CD8-positive, alpha-beta T cell (primary cell): ENCODE measurements at places on chromosomes 3 and 15. TPM values are rescaled to one million over a fixed set of nuclear protein-coding genes. Genes with fewer than 3 reads are reported as not detected.
A peak's percentile ranks its signal among the peaks of the same experiment; 100 is the strongest.

PTH1R gene
- not detected for total RNA-seq

- no peak for DNase-seq
Measured at GRCh38 chr3:47313341-47314055, 30.8 kb downstream of the KLHL18 start.

DNA sequence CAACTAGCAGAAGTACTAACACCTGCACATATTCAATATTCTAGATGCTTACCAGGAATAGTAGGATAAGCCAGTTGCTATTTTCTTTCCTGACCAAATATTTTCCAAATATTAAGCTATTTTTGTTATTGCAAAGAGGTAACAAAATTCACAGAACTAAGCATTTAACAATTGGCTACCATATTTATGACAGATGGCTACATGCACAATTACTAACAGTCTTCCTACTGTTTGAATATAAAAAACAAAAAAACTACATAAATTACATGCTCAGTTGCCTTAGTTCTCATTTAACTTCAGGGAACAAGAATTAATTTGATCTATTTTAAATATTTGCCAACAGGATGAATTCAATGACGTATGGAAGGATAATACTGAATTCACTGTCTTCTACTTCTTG, 36.2 kb downstream of the CFAP20DC start:
- DNase-seq = no peak

DNA sequence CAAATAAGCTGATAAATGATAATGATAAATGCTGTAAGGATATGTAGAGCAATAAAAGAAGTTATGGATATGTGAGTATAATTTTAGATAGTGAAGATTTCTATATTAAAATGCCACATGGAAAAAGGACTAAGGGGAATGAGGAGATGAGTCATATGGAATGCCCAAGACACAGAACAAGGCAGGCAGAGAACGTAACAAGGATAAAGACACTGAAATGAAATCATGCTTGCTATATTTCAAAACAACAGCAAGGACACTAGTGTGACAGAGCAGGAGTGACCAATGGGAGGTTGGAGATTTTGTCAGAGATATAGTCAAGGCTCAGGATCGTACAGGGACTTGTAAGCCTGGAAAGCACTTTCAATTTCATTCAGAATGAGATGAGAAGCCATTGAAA, 621.5 kb upstream of the SEMA6D start:
- DNase-seq = no peak

RBPMS2 gene
- not detected for total RNA-seq

DNA sequence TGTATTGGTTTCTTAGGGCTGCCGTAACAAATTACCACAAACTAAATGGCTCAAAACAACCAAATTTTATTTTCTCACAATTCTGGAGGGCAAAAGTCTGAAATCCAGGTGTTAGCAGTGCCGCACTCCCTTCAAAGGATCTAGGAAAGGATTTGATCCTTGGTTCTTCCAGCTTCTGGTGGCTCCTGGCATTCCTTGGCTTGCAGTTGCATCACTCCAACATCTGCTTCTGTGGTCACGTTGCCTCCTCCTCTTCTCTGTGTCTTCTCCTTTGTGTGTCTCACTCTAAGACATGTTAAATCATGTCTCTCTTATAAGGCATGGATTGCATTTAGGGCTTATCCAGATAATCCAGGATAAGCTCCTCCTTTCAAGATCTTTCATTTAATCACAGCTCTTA, 262.2 kb downstream of the MEX3B start:
- no peak for DNase-seq

- no peak for DNase-seq
Measured at GRCh38 chr3:55405436-55405835, 81.7 kb downstream of the WNT5A start.

- no peak for DNase-seq
Measured at GRCh38 chr15:73313861-73314260, 54.9 kb downstream of the HCN4 start.

DNA sequence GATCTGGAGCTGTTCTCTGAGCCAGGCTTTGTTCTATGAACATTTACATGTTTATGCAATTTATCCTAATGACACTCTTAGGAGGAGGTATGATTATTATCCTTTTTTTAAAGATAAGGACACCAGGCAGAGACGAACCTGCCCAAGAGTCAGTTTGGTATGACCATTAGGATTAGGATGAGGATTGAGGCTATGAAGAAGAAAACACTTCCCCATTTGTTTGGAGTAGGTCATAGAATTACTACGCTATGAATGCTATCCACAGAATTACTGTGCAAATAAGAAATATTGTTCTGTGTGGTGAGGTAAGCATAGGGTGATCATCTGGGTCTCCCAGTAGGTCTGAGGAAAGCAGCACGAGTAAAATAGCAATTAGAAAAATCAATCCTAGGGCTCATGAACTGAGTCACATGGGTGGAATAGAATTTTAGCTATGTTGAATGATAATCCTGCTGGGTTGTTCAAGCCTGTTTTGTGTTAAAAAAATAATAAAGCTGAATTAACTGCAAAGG, 23.9 kb downstream of the EIF4E3 start:
- no peak for DNase-seq

GRCh38 chr3:54917174-54917573, 10.7 kb downstream of the LRTM1 start:
- DNase-seq = no peak

THPO gene
- not detected for total RNA-seq

- DNase-seq = no peak
Measured at GRCh38 chr3:87052499-87053260, 61.7 kb upstream of the VGLL3 start.

DNA sequence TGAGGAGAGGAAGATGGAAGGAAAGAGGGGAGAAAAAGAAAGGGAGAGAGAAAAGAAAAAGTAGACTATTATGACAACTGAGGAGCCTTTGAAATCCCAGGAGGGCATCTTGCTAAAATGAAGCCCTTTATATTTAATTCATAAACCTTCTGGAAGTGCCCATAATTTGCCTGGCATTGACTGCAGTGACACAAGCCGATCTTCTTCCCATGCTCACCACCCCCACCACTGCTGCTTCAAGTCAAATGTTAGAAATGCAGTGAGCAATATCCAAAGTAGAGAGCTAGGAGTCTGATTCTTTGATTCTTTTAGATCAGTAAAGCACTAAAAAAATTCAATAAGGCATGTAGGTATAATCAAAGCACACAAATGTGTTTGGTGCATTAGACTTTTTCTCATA, 138.7 kb upstream of the SNTN start:
- no peak for DNase-seq

SMCO1 gene
- total RNA-seq = not detected

CLDN1 gene
- not detected for total RNA-seq

TP63 gene
- not detected for total RNA-seq

GRCh38 chr15:78944202-78944625, 632 bp downstream of the CTSH start:
- no peak for DNase-seq

- no peak for DNase-seq
Measured at GRCh38 chr3:127814325-127814781, 8.0 kb downstream of the MGLL start.

GRCh38 chr15:62895905-62896316, 146.6 kb upstream of the TPM1 start:
- no peak for DNase-seq

UNC45A gene
- total RNA-seq = 21.0 TPM

ZNF774 gene
- total RNA-seq = not detected

DNA sequence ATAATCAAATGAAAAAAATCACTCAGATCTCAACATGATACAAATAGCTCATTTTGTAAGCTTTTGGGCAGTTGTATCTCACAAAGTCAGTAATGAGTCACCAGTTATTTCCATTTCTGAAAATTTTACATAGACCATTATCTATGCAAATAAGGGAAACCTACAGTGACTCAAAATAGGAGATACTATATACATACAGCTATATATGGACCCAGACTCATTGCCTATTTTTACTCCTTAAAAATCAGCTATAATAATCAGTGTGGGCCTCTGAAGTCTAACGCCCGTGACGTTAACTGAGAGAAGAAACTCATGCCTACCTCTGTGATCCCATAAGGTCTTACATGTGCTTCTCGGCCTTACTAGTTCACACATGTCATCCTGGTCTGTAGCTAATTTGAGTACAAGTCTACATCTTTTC, 31.6 kb downstream of the LRIG1 start:
- DNase-seq = no peak

- no peak for DNase-seq
Measured at GRCh38 chr3:42012383-42012934, 50.6 kb upstream of the ULK4 start.

STRIT1 gene
- not detected for total RNA-seq

DNA sequence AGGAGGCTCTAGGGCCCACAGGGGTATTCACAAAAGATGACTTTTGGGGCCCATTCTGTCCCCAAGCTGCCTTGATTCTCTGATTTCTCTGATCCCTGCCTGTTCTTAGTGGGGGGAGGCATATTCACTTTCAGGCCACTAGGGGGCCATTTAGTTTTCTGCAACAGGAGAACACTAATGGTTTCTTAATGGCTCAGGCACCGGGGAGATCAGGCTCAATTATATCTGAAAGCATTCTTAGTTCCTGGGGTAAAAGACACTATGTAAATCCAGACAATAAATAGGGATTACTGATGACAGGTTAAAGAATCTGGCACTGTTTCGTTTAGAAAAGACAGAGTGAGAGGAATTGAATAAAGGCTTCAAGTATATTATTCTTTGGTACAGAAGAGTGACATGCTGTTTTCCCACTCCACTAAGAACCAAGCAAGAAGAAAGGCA, 2.5 kb upstream of the INAFM2 start:
- peak; percentile 66 for DNase-seq

PIERCE2 gene
- not detected for total RNA-seq

DNA sequence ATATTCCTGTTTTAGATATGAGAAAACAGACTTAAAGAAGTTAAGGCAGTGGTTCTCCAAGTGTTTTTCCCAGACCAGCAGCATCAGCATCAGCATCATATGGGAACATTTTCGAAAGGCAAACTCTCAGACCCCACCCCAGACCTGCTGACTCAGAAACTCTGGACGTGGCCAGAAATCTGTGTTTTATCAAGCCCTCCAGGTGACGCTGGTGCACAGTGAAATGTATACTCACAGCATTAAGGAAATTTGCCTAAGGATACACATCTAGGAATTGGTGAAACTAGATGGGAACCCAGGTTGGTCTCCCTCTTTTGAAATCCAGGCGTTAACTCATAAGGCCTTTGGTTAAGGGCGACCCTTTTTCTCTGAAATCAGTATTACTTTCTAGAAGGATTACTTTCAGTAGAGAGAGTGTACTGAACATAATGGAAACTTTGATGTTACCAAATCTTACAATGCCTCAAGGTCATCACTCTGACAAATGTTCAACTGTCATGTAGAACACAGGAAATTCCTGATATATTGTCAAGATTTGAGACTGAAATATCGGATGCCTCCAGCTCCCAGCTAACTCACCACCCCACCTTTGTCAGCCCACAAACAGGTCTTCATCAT, 910.2 kb downstream of the ROBO1 start:
- DNase-seq = no peak

GRCh38 chr3:10706740-10707399, 109.2 kb upstream of the SLC6A11 start:
- DNase-seq = no peak

DNA sequence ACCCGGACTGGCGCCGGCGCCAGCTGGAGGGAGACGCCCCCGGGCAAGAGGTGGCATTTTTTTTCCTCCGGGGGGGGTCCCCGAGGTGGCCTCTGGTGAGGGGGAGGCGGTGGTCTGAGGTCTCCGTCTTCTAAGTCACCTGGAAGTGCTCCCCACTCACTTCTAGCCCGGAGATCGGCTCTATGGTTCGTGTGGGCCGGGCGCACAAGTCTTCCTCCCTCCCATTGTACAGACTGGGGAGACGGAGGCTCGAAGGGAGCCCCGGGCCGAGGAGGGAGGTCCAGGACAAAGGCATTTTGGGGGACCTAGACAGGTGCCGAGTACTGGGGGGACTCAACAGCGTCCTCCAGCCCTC, 4.4 kb downstream of the GATA2 start:
- no peak for DNase-seq

GRCh38 chr3:65291448-65292125, 603.8 kb upstream of the ADAMTS9 start:
- no peak for DNase-seq

SLC12A8 gene
- total RNA-seq = not detected

RETNLB gene
- not detected for total RNA-seq

DNA sequence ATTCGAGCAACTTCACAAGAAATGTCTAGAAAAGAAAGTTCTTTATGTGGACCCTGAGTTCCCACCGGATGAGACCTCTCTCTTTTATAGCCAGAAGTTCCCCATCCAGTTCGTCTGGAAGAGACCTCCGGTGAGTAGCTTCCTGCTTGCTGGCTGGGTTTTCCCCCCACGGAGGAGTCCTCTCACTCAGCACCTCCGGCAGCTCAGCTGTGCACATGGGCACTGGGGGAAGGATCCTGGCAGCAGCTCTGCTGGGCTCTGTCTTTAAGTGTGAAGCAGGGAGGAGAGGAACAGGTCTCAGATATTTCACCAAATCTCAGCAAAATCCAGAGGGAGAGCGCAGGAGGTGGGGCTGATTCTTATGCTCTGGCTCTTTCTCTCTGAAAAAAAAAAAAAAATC, 684 bp downstream of the CAPN3 start:
- no peak for DNase-seq

RHO gene
- total RNA-seq = not detected

DNA sequence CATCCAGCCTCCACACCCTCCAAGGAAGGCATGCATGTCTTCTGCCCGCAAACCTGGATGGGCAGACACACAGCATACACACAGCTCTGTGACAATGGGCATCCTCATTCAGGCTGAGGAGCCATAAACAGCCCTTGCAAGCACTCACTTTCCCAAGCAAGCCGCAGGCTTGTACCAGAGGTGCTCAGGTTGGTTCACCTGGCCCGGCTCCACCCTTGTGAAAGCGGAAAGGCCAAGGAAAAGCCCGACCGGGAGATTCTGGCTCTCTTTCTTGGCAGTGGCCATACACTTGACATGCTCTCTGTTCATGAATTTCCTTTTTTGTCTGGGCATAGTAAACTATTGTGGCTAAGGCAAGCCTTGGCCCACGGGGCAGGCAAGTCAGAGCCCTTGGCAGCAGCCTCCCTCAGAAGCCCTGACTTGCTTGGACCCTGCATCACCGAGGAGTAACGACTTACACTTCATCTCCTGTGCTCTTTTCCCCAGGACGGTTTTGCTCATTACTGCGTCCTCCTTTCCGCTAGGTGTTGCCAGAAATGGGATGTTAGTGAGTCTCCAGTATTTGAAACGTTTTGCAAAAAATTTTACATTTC, 74.6 kb upstream of the BNC1 start:
- no peak for DNase-seq

- DNase-seq = no peak
Measured at GRCh38 chr3:46748170-46748569, 30.5 kb upstream of the PRSS50 start.

PDCD6IP gene
- total RNA-seq = 84.7 TPM

TRIM71 gene
- total RNA-seq = not detected

GRCh38 chr15:38671675-38672254, 107.2 kb upstream of the RASGRP1 start:
- DNase-seq = no peak

DNA sequence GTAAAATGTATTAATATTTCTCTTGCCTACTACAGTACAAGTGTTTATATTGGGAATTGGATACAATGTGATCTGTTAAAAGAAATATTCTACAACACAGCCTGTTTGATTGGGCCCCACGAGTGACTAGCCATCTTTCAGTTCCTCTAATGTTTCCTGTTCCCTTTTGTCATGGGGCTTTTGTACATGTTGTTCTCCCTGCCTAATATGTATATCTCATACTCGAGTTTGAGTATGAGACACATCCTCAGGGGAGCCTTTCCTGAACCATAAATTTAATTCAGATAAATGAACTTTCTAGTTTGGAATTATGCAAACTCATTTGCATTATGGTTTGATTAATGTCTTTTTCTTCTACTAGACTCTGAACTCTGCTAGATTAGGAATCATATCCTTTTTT, 65.5 kb downstream of the MEF2A start:
- no peak for DNase-seq
